ENCODE measurements at places on chromosomes 4 and X. TPM values are rescaled to one million over a fixed set of nuclear protein-coding genes. Genes with fewer than 3 reads are reported as not detected.

Gene MEPE
- polyA plus RNA-seq = not detected

Gene KLKB1
- polyA plus RNA-seq = not detected

Gene SCML2
- 1.1 TPM for polyA plus RNA-seq

Gene NBDY
- 64.6 TPM for polyA plus RNA-seq

Gene TRIML2
- 0.21 TPM for polyA plus RNA-seq

Gene HS6ST2
- polyA plus RNA-seq = not detected

Gene PLXNB3
- polyA plus RNA-seq = 22.3 TPM

Gene SMPX
- polyA plus RNA-seq = not detected

Gene SYP
- polyA plus RNA-seq = 0.05 TPM

Gene GPRASP1
- 1.5 TPM for polyA plus RNA-seq

Gene CXorf49
- polyA plus RNA-seq = not detected

Gene TASL
- not detected for polyA plus RNA-seq

Gene SPANXN4
- polyA plus RNA-seq = not detected

Gene YIPF7
- polyA plus RNA-seq = not detected

Gene GAGE10
- polyA plus RNA-seq = not detected

DNA sequence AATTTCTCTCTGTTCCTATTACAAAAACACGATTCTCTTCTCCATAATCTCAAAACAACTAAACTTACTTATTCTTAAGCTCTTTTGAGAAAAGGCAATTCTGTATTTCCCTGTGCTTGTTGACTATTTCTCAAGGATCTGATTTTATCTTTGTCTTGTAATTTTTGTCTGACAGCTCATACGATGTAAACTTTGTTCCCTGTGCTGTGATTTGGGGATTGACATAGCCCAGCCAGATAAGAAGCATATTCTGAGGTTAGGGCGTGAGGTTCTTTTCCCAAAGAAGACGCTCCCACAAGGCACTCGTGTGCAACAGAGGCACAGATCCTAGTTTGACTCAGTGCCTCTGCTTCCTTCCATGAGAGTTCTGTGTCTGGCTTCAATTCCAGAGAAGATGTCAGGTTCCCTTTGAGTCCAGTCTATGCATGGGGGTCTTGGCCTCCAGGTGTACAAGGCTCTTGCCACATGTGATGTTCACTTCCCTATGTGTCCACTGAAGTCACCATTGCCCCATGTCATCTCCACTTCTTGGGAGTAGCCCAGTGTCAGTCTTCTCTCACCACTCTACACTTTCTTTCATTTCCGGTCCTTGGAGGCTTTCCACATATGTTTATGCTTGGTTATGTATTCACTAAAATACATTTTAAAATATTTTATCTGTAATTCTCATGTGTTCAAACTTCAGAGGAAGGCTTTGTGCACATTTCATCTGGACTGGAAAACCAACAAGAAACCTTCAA lies 94.8 kb downstream of the MID1 start:
- DNase-seq = no peak

DNA sequence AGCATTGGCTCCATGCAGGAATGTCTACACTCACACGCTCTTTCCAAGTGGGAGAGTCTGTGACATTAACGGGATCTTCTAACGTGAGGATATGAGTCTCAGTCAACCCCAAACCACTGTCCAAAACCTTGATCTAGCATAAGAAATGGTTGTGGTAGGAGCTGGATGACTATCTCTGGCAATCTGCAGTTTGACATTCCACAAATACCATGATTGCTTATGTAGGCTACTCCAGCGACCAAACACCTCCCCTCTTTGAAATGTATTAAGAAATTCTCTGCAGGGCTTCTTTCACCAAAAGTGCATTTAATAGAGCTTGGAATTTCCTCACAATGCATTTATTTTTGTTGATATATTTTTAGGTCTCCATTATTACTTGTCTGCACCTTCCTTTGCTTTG lies 14.1 kb upstream of the STX18 start:
- peak; percentile 89 for DNase-seq

- no peak for DNase-seq
Measured at GRCh38 chr4:38993683-38994082, 38.5 kb downstream of the TMEM156 start.

- DNase-seq = peak; percentile 36
Measured at GRCh38 chr4:24774452-24774851, 20.9 kb upstream of the SOD3 start.

DNA sequence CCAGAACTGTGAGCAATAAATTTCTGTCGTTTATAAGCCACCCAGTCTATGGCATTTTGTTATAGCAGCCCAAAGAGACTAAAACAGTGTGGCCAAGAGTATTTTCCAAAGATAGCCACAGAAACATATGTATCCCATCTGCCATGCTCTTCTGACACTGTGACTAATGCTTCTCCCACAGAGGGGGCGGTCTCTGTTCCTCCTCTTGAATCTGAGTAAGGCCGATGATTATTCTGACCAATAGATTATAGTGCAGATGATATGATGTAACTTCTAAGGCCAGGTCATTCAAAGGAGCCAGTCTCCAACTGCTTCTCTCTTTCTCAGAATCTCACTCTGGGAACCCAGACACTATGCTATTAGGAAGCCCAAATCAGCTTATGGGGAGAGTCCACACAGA lies 570.7 kb downstream of the BCOR start:
- peak; percentile 13 for DNase-seq

GRCh38 chr4:150160473-150160872 lies 82.2 kb downstream of the DCLK2 start:
- DNase-seq = no peak

DNA sequence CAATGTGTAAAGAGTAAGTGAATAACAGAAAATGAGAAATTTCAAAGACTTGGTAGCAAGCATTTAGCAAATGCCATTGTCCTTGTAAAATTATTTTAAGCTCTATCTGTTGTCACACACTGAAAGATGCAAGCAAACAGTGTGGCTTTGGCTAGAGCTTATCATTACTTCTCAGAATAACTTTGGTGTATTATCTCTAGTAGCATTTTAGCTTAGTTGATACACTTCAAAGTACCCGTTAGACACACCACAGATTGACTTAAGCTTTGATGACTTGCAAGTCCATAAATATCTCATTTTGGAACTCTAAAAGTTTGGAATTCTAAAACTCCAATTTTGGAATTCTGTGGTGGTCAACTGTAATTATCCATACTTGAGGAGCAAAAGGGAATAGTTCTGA lies 98.6 kb downstream of the PDLIM5 start:
- no peak for DNase-seq

- DNase-seq = no peak
Measured at GRCh38 chr4:44159991-44160390, 288.6 kb downstream of the KCTD8 start.

DNA sequence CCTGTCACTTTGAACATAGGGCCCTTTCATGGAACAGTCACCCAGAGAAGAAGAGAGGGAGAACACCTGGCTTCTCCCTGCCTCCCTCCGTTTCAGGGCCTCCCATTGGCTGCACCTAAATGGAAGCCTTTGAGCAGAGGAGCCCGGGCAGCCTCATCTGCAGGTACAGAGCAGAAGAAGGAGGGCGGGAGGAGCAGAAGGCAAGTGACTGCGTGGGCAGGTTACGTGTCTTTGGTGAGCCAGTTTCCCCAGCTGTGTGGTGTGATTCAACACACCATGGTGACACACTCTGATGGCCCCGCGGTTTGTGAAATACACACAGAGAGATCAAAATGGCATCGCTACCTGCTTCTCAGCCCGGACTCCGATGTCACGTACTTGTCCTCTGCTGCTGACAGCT lies 431 bp downstream of the C4orf50 start:
- no peak for DNase-seq

- DNase-seq = peak; percentile 52
Measured at GRCh38 chr4:34182306-34182705, 2062.0 kb downstream of the ARAP2 start.

DNA sequence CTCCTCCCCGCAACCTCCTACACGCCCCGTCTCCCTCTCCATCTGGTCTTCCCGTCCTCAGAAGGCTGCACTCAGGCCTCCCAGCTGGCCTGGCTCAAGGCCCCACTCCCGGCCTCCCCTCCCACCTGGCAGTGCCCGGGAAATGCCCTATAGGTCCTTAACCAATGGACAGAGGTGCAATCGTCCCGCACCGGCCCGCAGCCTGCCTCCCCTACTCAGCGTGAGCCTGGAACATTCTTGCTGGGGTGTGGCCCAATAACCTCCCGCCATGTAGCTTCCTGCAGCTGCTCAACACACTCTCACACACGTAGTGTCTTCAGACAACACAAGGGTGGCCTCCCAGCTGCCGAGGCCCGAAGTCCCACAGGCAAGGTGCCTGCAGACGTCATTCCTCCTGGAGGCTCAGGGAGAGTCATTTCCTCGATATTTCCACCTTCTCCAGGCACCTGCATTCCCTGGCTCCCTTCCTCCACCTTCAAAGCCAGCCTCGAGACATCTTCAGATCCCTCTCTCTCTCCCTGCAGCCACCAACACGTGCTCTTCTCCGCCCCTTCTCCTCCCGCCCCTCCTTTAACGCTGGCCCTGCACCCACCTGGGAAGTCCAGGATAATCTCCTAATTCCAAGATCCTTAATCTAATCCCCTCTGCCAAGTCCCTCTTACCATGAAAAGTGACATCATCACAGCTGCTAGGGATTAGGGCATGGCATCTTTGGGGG lies 56.2 kb downstream of the ADRA2C start:
- DNase-seq = no peak

- DNase-seq = no peak
Measured at GRCh38 chrX:153600032-153600373, 1.1 kb upstream of the CCNQ start.

DNA sequence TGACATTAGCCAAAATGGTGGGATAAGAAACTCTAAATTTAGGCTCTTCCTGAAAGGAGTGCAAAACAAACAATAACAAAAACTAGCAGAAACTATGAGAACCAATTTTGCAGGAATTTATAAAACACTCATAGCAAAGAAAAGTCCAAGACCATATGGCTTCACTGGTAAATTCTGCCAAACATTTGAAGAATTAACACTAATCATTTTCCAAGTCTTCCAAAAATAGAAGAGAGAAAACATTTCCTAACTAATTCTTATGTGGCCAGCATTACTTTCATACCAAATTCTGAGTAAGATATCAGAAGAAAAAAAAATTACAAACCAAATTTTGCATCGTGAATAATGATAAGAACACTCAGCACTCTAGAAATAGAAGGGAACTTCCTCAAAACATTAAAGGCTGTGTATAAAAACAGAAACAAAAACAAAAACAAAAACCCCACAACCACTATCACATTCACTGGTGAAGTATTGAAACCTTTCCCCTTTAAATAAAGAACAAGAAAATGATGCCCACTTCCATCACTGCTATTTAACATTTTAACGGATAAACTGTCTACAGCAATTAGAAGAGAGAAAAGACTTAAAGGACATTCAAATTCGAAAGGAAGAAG lies 524.3 kb upstream of the GALNTL6 start:
- DNase-seq = no peak

All from IMR-90 (cell line).